ENCODE measurements at places on chromosomes 1 and 21.

DNA sequence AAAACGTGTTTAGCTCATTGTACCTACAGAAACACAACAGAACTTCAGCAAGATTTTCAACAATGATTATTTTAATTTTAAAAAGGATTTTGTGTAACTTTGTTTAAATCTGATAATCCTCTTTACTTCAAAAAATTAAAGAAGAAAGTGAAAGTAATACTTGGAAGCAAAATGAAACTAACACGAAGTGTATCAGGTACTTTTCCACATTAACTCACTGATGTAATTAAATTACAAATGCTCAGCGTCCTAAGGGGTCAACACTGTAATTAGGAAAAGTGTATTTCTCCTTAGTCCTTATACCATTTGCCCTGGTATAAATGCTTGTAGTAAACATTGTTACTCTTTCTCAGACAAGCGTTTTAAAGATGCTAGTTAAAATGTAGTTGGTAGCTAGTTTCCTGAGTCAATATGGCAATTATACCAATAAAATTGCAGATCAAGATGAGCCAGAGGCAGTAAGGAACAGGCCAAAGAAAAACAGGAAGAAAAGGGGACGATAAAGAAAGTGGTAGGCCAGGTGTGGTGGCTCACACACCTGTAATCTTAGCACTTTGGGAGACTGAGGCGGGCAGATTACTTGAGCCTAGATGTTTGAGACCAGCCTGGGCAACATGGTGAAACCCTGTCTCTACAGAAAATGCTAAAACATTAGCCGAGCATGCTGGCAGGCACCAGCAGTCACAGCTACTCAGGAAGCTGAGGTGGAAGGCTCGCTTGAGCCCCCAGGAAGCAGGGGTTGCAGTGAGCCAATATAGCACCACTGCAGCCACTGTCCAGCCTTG, 553.0 kb downstream of the SMYD3 start:
- no peak for DNase-seq

GRCh38 chr1:182185842-182186756, 124.6 kb upstream of the ZNF648 start:
- peak; percentile 13 for DNase-seq

GRCh38 chr1:226325178-226325577, 16.2 kb upstream of the LIN9 start:
- no peak for DNase-seq

- no peak for DNase-seq
These were observed 5.6 kb upstream of the LACTBL1 start for GRCh38 chr1:22978299-22978698.

DNA sequence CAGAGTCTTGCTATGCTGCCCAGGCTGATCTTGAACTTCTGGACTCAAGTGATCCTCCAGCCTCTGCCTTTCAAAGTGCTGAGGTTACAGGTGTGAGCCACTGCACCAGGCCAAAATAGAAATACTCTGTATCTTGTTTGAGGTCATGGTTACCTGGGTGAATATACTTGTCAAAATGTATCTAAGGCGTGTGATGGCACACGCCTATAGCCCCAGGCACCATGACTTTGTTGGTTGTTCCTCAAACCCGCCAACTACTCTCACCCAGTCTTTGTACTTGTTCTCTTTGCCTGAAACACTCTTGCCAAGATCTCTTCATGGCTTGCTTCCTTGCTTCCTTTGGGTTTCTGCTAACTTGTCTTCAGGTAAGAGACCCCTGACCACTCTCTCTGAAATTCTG, 38.0 kb upstream of the RGS5 start:
- DNase-seq: no peak

DNA sequence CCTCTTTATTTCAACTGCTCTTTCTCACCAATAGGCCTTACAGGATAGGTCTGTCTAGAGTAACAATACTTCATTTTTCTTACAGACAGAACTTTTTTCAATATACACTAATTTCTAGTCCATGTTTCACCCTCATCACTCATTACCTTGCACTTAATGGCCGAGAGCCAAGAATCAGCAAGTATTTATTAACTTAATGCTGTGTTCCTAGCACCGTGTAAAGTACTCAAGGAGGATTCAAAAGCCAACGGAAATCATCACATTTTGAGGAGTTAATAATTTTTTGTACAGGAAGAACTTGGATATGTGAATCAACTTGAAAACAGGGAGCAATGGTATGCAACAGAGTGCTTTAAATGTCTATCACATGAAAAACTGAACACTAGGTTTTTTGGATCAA, 102.0 kb downstream of the PTPN14 start:
- DNase-seq: no peak

DNA sequence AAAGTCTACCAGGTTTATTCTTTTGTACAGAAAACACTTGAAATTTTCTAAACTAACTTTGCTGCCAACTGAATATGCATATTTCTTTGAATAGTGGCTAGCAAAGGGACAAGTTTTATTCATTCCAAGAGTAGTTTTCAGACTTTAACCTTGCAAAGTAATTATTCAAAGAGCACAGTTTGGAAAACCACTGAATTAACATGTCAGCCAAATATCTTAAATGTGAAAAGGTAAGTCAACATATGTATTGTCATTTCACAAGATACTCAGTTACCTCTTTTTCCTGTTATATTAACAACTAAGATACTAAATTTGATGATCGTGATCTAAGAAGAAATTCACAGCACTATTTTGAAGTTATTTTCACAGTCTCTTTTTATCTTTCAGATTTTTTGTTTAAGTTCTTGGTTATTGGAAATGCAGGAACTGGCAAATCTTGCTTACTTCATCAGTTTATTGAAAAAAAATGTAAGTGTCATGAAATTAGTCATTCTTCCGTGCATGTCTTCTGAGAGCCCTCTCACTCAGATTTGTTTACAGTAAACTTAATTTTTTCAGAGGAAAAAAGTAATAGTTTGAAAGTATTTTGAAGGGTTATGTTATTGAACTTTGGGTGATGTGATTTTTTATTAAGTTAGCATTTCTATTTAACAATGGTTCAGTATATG, 15.3 kb downstream of the RAB4A start:
- no peak for DNase-seq

DNA sequence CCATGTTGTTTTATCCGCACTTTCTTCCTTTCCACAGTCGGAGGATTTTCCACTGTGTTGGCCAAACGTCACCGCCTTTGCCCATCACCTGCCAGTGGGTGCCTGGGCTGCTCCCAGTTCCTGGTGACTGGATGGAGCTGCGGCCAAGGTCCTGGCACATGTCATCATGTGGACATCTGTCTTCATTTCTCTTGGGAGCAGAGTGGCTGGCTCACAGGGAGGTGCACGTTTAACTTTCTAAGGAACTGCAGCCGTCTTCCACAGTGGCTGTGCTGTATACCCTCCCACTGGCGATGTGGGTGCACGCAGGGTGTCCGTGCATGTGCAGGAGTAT, 19.5 kb upstream of the RNF223 start:
- DNase-seq: no peak

- DNase-seq: no peak
These were observed 91.1 kb upstream of the UBE2U start for GRCh38 chr1:64112281-64112680.

- no peak for DNase-seq
These were observed 21.6 kb upstream of the DPYD start for GRCh38 chr1:97942161-97943123.

DNA sequence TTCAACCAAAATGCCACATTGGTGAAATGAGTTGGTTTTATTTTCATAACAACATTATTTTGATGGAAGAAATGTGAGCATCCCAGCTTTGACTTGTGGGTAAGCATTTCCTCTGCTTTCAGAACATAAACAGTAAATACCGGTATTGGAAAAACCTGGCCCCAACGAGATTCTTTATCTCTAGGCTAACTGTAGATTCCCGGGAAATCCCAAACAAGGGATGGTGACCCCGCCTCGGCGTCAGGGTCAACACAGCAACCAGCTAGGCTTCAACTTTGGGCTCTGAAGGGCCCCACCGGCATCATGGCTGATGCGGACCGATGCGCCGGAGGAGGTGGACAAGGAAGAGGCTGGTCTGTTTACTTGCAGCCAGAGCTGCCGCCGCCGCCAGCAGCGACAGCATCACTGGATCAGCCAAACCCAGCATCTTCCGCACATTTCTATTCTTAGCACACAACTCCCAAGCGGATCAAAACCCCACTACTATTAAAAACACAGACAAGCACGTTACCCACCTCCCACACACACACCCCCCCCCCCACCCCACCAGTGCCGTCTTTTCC, 1.1 kb downstream of the AKT3 start:
- no peak for DNase-seq

GRCh38 chr1:183844806-183845205, 39.9 kb downstream of the RGL1 start:
- DNase-seq: no peak

DNA sequence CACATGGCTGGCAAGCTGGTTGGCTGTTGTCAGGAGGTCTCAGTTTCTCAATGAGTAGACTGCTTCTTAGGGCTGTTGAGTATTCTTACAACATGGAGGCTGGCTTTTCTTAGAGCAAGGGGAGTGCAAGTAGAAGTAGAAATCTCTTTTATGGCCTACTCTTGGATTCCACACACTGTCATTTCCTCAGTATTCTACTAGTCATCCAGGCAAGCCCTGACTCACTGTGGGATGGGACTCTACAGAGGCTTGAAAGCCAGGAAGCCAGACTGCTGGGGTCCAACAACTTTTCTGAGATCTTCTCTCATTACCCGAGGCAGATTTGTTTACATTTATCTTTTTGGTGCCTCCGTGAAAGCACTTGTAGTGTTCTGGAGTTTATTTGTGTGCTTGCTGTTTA, 196.2 kb upstream of the APP start:
- no peak for DNase-seq

Measured in left renal cortex interstitium (tissue), 4 donors.